CD4-positive, alpha-beta T cell (primary cell): ENCODE measurements at places on chromosomes 4 and X. TPM values are rescaled to one million over a fixed set of nuclear protein-coding genes. Genes with fewer than 3 reads are reported as not detected.

The MAGEE1 gene
- total RNA-seq = 12.4 TPM

The ANAPC10 gene
- 27.5 TPM for total RNA-seq

The CDX4 gene
- not detected for total RNA-seq

DNA sequence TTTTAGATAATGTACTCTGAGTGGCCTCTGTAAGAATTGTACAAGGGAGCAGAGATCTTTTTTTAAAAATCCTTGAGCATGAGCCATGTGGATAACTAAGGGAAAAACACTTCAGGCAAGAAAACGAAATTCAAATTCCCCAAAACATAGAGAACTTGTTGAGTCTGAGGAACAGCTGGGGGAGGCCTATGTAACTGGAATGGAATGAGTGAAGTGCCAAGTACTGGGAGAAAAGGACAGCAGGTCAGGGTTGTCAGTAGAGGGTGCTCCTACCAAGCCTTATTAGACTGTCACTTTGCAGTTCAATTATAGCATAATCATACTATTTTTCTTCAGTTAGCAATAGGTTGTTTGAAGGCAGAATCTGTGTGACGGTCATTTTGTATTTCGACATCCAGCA is 135.1 kb downstream of the ARHGAP6 start:
- H3K27me3 ChIP-seq = no peaks in the 10 kb centered on the region
- H3K4me1 ChIP-seq = no peaks in the 10 kb centered on the region
- H3K4me3 ChIP-seq = no peak overlapping the region
- no peak for DNase-seq
